NCI-H2171 treated with DMSO at 0.1 percent for 48 hours (cell line): ENCODE measurements at places on chromosomes 2 and 18.

GRCh38 chr18:2994603-2995432, 18.1 kb downstream of the LPIN2 start:
- DNase-seq, result no peak

GRCh38 chr18:9435041-9435440, 40.3 kb upstream of the RALBP1 start:
- DNase-seq, result no peak

DNA sequence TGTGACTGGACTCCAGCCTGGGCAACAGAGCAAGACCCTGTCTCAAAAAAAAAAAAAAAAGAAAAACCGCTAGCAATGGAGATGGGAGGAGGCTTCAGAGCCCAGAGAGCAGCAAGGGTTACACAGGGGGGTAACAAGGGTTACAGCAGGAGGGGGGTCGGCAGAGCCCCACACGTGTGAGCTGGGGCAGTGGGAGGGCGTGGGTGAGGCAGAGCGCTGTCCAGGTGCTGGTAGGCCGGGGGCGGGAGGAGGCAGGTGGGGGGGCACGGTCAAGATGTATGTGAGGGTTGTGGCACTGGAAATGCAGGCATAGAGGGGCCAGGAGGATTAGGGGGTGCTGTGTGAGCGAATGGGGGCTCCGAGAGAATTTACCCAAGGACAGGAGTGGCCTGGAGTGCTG, 3.4 kb downstream of the MZT2B start:
- no peak for DNase-seq

- no peak for DNase-seq
Measured at GRCh38 chr2:8604262-8604661, 77.6 kb upstream of the ID2 start.

DNA sequence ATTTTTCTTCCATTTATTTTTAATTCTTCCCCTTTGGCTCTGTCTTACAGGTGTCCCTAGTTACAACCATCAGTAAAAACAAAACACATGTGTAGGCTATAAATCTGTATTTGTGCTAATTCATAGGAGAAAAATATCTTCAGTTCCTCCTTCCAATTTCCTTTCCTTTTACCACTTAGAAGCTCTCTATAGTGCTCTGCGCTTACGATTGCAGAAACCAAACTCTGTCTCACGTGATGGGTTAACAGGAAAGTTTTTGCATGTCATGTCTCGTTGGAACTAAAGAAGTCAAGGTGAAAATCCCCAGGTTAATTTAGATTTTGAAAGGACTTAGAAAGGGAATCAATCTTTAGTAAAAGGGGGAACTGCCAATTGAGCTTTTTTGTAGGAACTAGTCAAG, 1390.5 kb upstream of the ZEB2 start:
- DNase-seq, result no peak

DNA sequence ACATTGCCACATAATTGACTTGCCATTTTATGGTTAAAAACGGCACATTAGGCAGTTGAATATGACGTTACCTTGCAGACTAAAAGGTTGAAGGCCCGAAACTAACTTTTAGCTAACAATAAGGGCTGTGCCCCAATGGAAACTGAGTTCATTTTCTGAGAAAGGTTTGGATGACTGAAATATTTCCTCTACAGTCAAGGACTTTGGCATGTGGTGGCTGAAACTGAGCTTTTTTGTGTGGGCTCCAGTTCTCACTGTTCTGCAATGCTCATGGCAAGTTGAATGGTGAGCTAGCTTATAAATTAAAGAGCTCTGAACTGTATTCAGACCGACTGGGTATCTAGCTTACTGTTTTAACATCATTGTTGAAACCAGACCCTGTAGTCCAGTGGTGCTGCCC, 23.8 kb upstream of the TXNDC2 start:
- no peak for DNase-seq

DNA sequence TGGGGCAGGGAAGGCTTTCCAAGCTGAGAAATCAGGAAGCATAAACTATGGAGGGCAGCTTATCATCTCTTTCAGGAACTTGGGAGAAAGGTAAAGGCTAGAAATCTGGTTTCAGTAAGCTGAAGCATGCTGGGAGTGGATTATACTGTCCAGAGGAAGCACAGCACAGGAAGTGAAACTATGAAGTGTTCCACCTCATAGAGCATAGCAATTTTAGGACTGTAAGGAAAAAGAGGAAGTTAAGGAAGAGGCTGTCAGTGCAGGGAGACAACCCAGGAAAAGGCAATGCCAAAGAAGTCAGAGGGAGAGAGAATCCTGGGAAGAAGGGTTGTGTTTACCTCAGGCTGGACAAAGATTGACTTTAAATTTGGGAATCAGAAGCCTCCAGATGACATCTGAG, 51.9 kb downstream of the EFEMP1 start:
- no peak for DNase-seq

DNA sequence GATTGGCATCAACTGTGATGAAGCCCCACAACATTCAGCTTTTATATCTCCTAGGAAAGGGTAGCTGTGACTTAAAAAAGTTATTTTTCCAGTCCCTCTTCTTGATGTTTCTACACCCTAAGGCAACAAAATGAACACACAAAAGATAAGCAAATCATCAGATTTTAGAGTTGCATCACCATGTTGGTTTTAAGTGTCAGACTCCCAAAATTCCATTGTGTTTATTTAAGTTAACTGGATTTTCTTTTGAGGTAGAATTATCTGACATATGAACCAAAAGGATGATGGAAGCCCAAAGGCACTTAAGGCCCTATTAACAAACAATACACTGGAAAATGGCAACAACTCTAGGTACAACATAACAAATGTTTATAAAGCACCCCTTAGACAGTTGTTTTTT, 261.7 kb upstream of the SLC39A10 start:
- no peak for DNase-seq

DNA sequence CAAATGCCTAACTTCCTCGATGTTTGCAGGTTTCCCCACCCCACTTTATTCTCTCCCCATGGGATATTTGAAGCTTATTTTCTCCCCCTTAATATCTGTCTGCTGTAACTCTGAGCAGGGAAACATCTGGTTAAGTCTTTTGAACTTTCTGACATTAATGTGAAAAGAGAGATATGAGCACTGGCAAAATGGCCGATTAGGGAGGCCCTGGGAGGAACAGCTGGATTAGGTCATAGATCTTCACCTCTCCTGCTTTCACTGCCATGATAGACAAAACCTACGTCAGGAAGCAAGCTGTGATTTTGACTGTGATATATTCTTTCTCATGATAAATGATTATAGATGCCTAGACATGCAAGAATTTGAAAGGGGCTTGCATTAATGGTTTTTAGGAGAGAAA, 43.6 kb downstream of the LYPD6B start:
- DNase-seq, result no peak

DNA sequence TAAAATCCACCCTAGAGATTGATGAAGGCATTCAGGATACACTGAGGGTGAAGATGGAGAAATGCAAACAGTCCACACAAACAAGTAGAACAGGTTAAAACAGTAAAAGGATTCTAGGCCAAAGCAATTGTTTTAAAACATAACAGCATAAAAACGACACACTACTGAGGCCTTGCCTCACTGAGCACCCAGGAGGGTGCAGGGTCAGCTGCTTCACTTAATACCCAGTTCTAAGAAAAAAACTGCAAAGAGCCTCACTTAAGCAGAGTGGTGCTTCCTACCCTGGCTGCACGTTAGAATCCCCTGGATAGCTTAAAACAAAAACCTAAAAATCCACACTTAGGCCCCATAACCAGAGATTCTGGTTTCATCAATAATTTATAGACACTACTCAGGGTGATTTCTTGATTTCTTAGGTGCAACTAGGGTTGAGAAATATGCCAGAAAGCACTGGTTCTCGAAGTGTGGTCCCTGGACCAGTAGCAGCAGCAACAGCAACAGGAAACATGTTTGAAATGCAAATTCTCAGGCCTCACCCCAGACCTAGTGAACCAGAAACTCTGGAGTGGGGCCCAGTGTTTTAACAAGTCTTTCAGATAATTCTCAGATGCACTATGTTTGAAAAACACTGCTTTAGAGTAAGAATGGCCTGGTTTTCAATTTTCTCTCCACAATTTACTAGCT, 279.1 kb downstream of the ZEB2 start:
- DNase-seq, result no peak

DNA sequence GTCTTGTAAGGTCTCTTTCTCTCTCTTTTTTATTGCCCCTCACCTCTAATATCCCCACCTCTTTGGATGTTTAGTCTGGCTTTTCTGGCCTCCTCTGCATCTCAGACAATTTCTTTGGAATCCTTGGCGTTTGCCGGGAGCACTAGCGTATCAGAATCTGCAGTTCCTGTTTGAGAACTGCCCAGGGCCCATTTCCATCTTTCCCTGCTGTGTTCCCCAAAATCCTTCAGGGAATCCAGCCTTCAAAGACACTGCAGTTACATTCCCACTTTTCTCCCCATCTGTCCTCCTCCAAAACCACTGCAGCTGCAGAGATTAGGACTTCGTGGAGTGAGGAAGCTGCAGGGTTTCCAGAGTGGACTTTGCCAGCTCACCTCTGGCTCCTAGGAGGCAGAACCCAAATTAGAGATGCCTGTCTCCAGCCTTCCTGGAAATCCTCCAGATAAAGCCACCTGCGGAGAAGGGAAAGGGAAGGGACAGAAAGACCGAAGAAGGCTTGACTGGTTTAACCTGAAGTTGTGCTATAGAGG, 2.7 kb downstream of the VSNL1 start:
- DNase-seq, result no peak

- no peak for DNase-seq
Measured at GRCh38 chr2:22998359-22998758, 386.6 kb upstream of the KLHL29 start.

DNA sequence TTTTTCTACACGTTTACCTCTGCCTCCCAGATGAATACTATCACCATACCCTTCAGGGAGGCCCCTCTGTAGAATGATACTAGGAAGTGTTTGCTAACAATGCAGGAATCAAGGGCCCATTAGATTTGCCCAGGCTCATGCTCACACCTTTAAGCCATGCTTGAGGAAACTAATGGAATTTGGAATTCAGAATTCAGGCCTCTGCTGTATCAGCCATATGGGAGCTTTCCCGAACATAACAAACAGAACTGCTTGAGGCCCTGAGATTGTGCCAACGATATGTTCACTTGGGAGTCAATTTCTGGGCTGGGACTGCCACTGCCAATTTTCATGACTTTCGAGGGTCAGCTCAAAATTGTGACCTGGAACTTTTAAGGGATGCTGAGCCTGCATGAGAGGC, 282.5 kb downstream of the CLIP4 start:
- no peak for DNase-seq

- no peak for DNase-seq
Measured at GRCh38 chr18:36808681-36809080, 20.1 kb downstream of the TPGS2 start.

DNA sequence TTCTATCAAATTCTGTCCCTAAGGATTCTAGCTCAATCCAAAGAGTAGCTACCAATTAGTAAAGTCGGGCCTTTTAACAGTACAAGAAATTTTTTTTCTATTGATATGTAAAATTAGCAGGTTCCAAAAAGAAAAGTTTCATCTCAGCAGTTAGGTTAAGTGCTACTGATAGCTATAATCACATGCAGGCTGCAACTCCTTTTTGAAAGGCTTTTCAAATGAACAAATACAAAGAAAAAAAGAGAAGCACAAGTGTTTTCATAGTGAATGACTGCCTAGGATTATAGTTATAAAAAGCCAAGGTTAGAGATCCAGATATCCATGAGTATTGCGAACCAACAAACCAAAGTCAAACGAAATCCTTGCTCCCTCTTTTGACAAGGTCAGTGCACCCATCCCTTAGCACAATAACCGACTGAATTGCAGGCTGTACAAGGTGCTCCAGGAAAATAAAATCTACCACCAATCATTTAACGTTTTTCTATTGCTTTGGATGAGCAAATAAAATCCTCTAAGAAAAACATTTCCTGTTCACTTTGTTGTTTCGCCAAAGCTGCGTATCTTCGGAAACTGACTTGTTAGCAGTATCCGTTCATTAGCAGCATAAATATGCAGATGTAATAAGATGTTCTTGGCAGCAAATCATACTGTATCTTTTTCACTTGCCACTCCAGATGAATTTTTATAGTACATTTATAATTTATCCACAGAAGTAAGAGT, 100.2 kb downstream of the SRBD1 start:
- DNase-seq, result no peak

- no peak for DNase-seq
Measured at GRCh38 chr2:126221506-126221905, 434.5 kb upstream of the GYPC start.

GRCh38 chr2:113791697-113792590, 35.5 kb upstream of the SLC35F5 start:
- DNase-seq, result no peak

GRCh38 chr2:132676999-132677398, 7.0 kb upstream of the LYPD1 start:
- no peak for DNase-seq

GRCh38 chr2:211454679-211455078, 898.3 kb downstream of the CPS1 start:
- no peak for DNase-seq

DNA sequence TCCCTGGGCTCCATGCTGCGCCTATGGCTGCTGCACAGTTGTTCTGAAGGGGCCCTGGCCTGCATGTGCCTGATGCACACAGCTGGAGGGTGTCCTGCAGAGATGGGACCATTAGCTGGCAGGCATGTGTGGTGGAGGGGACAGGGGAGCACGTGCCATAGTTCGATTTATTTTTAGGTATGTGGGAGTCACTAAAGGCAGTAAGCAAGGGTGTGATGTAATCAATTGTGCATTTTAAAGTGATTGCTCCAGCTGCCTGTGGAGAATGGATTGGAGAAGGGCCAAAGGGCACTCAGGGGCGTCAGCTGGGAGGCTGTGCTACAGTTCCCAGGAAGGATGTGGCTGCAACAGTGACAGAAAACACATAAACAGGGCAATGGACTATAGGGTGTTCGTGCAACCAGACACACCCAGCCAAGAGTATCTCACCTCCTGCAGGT, 205.1 kb downstream of the ARL4C start:
- DNase-seq, result peak; percentile 18

DNA sequence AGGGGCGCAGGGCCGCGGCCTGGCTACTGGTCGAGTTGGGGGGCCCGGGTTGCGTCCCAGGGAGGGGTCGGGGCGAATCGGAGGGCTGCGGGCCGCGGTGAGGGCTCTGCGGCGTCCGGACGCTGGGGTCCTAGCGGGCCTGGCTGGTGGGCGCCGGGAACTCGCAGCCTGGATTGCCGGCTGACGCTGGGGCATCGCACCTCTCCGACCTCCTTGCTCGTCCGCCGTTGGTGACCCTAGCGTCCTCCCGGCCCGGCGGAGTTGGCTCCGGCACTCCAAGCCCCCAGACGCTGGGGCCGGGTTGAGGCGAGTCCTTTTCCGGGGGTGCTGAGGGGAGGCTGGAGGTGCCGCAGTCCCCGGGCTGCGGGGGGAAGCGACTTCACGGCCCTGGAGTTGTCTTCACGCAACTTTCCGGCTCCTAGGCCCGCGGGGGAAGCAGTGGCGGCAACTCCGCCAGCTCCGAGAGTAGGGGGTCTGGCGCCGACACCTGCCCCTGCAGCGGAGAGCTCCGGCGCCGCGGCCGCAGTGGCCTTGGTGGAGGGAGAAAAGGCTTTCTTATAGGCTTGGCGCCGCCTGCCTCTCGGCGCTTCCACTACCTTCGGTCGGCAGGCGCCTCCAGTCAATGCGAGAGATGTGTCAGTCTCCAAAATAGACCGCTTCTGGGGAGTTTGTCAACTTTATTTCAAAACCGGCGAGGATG, 70.3 kb downstream of the HAUS1 start:
- peak; percentile 29 for DNase-seq
